Activated naive CD8-positive, alpha-beta T cell treated with anti-CD3 and anti-CD28 coated beads for 36 hours (primary cell): ENCODE measurements at places on chromosomes 1 and 21.

GRCh38 chr1:243587823-243588560, 262.1 kb downstream of the AKT3 start:
- DNase-seq = no peak

DNA sequence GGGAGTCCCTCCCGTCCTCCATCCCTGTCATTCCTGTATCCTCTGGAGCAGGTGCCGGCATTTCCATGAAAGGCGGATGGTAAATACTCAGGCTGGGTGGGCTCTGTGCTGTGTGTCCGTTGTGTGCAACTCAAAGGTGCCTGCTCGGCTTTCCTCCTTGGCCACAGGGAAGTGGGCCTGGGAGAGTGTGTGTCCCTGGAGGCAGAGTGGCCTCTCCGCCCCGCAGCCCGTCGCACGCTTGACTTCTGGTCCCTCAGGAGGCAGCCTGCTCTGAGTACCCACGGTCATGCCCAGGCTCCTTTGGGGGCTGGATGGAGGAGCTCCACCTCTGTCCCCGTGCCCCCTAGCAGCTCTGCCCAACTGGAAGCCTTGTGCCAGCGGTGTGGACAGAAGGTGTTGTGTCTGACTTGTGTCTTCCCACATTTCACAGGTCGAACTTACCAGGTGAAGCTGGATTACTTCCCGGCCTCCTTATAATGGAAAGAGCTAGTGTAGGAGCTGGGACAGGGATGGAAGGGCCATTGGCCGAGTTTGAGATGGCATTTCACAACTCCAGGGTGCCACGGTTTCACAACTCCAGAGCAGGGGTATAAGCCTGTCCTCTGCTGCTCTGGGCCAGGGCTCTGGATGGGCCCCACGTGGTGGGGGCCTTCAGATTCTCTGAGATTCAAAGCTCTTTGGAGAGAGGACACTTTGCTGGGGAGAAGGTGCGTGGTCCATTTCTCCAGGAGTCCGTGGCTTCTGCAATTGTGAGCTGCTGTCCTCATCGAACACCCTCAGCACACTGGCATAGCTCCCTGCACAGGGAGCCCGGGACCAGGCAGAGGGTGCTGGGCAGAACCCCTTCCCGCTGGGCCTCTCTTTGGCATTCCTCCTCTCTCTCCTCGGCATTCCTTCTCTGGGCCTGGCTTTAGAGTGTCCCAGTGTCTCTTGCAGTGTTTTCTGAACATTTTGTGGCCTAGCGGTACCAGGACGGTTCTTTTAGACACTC, 152.7 kb upstream of the COL6A1 start:
- DNase-seq = no peak

GRCh38 chr1:2639203-2639602, 6.4 kb upstream of the MMEL1 start:
- DNase-seq = no peak

- DNase-seq = no peak
Measured at GRCh38 chr1:234535763-234536515, 57.0 kb upstream of the TARBP1 start.

DNA sequence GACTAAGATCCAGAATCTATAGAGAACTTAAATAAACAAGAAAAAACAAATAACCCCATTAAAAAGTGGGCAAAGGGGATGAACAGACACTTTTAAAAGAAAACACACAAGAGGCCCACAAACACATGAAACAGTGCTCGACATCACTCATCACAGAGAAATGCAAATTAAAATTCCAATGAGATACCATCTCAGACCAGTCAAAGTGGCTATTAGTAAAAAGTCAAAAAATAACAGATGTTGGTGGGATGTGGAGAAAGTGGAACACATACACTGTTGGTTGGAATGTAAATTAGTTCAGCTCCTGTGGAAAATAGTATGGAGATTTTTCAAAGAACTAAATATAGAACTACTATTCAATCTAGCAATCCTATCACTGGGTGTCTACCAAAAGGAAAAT, 143.1 kb downstream of the IFI44 start:
- DNase-seq = no peak

- no peak for DNase-seq
Measured at GRCh38 chr1:157124855-157125254, 13.3 kb downstream of the ETV3 start.

GRCh38 chr1:103125219-103125618, 16.9 kb upstream of the COL11A1 start:
- no peak for DNase-seq

DNA sequence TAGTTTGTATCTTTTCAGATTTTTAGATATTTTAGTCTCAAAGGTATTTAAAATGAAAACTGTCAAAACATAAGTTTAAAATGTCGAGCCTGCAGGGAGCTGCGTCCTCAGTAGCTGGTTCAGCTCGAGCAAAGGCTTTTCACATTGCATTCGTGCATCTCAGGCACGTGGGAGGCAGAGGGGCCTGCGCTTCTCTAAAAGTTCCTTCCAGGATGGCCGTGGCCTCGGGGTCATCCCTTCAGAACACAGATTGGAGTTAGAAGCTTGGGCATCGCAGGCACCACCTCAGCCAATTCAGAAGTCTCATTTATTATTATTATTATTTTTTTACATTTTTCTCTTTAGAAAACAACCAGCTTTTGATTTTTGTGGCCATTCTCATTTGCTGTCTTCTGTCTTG, 66.9 kb upstream of the DIP2A start:
- DNase-seq = no peak

DNA sequence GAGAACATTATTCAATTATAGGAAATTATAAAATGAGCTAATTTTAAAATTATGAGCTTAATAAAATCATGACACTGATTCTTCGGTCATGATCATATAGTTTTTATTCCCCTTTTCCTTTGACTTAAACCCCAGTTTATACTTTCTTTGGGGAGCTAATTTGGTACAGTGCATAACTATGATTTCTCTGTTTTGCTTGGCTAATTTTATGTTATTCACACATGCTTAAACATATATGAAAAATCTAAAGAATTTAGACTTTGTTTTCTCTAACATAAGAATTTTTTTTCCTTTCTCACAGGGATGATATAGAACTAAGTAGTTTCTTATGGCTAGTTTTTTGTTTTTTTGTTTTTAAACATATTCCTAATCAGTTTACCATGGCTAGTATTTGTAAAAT, 52.5 kb downstream of the STXBP3 start:
- no peak for DNase-seq

GRCh38 chr1:86450847-86451246, 17.9 kb upstream of the CLCA1 start:
- DNase-seq = no peak

DNA sequence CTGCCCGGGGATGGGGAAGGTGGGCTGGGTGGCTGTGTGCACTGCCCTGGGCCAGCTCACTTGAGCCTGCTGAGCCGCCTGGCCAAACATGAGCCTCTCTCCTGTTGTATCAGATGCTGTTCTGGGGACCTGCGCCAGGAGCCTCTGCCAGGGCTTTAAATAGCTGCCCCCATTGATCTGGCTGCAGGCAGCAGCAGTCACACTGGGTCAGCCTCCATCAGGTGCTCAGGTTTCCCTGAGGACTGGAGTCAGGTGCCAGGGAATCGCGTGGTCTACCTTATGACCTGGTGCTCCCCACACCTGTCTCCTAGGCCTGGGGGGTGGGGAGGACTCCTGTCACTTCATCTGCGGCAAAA, 700 bp upstream of the CCDC28B start:
- DNase-seq = no peak

GRCh38 chr1:52237430-52237829, 95.5 kb downstream of the ZFYVE9 start:
- no peak for DNase-seq

DNA sequence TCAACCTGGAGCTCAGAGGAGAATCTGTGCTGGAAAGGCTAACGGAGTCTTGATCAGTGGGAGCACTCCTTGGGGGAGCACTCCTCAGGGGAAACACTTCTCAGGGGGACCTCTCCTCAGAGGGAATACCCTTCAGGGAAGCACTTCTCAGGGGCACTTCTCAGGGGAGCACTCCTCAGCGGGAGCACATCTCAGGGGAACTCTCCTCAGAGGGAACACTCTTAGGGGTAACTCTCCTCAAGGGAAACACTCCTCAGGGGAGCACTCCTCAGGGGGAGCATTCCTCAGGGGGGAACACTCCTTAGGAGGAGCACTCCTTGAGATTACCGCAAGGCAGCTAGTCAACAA, 41.2 kb downstream of the CD2 start:
- DNase-seq = no peak
